ENCODE measurements at places on chromosomes 1 and 21. TPM values are rescaled to one million over a fixed set of nuclear protein-coding genes. Genes with fewer than 3 reads are reported as not detected.

GRCh38 chr1:10816233-10816632, 19.8 kb upstream of the CASZ1 start:
- no peaks in the 10 kb centered on the region for H3K4me1 ChIP-seq
- DNase-seq = no peak
- peaks cover 2% of the 10 kb centered on the region for H3K27me3 ChIP-seq
- no peak overlapping the region for H3K4me3 ChIP-seq
- H3K36me3 ChIP-seq = peaks cover 3% of the 10 kb centered on the region

- H3K27me3 ChIP-seq = peaks cover 17% of the 10 kb centered on the region
- no peak for DNase-seq
- no peak overlapping the region for H3K4me3 ChIP-seq
- H3K36me3 ChIP-seq = peaks cover 10% of the 10 kb centered on the region
Measured at GRCh38 chr1:205316161-205316566, 5.4 kb downstream of the NUAK2 start.

GRCh38 chr1:60662486-60663044, 419.8 kb upstream of the NFIA start:
- no peaks in the 10 kb centered on the region for H3K4me1 ChIP-seq
- no peak overlapping the region for H3K27ac ChIP-seq
- DNase-seq = no peak
- no peak overlapping the region for H3K4me3 ChIP-seq
- H3K27me3 ChIP-seq = peaks cover 2% of the 10 kb centered on the region

Gene KRTCAP2
- 173 TPM for total RNA-seq

Gene OR6K3
- not detected for total RNA-seq

Gene PLD5
- total RNA-seq = not detected

DNA sequence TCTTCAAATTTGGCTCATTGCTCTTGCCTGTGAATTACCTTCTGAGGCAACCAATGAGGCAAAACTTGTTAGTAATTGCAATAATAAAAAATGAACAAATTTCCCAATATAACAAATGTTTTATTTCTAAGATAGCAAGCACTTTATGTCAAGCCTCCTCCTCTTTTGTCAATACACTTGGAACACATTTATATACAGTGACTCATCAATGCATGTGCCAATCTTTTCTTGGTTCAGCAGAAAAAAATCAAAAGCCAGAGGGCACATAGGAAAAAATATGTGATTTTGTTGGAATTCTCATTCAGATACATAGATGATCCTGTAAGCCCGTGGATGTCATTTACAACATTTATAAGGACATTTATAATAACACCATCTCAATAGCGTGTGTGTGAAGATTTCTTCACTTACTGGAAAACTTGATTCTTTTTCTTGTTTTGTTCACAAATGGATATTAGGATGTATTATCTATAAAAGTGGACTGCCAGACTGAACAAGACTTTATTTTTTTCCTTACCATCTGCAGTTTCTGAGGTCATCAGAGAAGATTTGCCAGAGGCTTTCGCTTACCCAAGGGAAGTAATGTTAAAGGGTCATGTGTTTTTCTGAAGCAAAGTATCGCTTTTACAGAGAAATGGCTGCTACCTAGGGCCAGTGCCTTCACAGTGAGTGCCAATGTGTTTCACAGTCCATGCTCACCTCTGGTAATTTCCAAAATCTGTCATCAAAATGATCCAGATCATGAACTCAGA, 645.7 kb upstream of the PTBP2 start:
- DNase-seq = no peak
- H3K4me3 ChIP-seq = no peak overlapping the region
- no peaks in the 10 kb centered on the region for H3K36me3 ChIP-seq
- H3K27ac ChIP-seq = no peak overlapping the region
- peaks cover 2% of the 10 kb centered on the region for H3K27me3 ChIP-seq

DNA sequence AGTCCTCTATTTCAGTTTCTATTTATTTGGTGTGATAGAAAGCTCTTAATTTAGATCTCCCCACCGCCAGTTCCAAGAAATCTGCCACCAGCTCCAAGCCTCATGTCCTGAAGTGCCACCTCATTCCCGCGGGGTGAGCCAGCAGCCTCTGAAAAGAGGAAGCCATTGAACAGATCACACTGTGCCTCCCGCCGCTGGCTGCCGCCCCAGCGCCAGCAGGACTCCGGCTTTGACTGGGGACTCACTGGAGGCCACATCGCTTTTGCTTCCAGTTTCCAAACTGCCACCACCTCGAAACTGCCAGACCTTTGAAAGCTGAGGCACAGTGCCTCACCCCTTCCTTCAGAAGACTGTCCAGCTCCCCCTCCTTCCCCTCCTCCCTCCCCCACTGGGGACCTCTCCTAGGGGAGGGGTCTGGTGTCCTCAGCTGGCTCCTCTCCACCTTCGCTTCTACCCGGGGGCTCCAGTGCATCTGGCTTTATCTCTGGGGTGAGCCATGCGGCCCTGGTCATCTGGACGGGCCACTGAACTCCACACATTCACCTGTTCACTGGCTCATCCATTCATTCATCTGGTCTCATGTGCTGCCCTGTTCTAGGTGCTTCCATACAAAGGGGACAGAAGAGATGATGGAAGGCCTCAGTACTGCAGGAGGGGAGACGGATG, 58.9 kb downstream of the VPS26C start:
- H3K4me1 ChIP-seq = peaks cover 13% of the 10 kb centered on the region
- peaks cover 31% of the 10 kb centered on the region for H3K36me3 ChIP-seq
- peak overlapping the region; percentile 36 for H3K27ac ChIP-seq
- peaks cover 5% of the 10 kb centered on the region for H3K27me3 ChIP-seq

- no peaks in the 10 kb centered on the region for H3K36me3 ChIP-seq
- no peak overlapping the region for H3K27ac ChIP-seq
- H3K4me1 ChIP-seq = no peaks in the 10 kb centered on the region
- H3K27me3 ChIP-seq = no peaks in the 10 kb centered on the region
- DNase-seq = no peak
Measured at GRCh38 chr1:72438270-72438669, 155.9 kb upstream of the NEGR1 start.
